ENCODE measurements at places on chromosomes 7 and 10.

DNA sequence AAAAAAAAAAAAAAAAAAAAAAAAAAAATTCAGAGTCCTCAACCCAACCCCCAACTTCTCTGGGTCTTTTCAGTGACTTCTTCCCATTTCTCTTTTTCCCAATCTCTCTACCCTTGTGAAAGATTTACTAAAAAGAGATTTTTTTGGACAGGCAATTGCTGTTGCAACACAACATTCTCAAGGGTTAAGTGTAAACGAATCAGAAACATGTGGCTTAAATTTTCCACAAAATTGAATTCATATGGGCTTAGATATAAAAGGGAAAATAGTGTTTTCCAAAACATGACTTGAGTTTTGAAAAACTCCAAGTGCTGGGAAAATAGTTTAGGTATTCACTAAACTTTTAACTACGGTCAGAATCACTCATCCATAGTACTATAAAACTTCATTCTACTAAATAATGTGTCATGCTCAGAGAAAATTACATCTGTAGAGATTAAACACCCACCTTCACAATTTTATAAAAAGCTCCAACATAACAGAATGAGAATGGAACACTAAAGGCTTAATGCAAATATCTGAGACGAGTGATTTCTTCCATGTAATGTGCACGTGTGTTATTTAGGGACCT is 643.1 kb downstream of the PARD3 start:
- DNase-seq, result no peak

GRCh38 chr10:97355571-97355975 is 21.0 kb upstream of the FRAT2 start:
- DNase-seq, result no peak

- DNase-seq, result no peak
These were observed 39.4 kb upstream of the TNS3 start for GRCh38 chr7:47621347-47621746.

- no peak for DNase-seq
These were observed 53.7 kb downstream of the SLC16A12 start for GRCh38 chr10:89481662-89482061.

- DNase-seq, result no peak
These were observed 18.1 kb downstream of the FAM20C start for GRCh38 chr7:210401-210925.

DNA sequence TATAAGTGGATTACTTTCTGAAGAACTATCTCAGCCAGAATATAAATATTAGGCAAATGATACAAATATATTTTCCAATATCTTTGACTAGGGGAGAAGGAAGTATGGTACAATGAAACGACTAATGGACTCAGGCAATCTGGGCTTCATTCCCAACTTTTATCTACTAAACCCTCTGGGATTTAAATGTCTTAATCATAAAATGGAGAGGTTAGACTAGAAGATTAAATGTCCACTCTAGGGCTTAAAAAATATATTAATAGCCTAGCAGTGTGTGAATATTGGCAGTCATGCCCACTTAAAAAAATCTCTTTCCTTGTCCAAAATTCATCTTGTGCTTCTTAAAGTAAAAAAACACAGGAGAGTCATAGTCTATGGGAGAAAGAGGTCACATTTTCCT is 98.3 kb downstream of the CTTNBP2 start:
- no peak for DNase-seq

All from left forelimb (tissue), 1 donor.